GM03348 (cell line): ENCODE measurements at places on chromosomes 3 and 15.

DNA sequence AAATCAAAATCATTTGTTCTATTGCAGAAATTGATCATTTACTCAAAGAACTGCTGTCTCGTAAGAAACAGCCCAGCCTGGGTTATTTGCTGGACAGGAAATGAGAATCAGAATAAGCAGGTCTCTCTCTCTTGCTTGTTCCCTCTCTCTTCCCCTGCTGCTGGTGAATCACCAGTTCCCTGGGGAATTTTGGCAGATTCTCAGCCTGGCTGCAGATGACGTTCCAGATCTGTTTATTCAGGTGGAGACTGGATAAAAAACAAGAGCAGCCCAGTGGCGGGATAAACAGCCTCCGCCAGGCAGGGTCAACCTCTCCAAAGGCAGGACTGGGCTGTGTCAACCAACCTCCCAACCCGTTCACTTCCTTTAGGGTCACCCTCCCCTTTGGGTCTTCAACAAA is 72.1 kb downstream of the LRIG1 start:
- DNase-seq = peak; percentile 91

DNA sequence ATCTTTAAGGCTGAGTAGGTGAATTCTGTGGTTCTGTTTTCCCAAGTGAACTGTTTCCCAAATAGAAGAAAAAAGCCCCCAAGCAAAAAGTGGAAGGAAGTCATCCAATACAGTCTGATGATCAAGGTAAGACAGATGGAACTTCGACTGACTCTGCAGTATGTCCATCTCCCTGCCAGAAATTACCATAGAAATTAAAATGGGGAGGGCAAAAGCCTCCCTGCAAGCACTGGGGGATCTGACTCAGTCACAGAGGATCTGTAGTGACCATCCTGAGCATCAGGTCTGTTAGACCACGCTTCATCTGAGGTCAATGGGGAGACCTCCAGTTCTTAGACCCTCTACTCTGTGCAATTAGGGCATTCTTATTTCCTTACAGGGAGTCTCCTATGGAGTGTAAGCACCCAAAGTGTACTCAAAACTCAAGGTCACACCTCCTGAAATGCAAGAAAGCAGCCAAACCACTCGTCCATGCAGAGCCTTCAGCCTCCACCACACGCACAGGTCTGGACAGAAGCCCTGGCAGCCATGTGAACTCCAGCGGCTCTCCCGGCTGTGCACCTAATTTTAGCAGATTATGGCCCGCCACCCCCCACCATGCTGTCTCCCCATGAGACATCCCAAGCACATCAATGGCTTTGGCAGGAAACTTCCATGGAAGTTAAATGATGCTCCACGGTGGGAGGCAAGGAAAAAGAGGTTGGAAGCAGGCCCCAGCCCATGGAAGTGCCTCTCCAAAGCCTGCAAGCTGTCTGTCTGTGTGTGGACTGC is 348.7 kb downstream of the NTRK3 start:
- no peak for DNase-seq

DNA sequence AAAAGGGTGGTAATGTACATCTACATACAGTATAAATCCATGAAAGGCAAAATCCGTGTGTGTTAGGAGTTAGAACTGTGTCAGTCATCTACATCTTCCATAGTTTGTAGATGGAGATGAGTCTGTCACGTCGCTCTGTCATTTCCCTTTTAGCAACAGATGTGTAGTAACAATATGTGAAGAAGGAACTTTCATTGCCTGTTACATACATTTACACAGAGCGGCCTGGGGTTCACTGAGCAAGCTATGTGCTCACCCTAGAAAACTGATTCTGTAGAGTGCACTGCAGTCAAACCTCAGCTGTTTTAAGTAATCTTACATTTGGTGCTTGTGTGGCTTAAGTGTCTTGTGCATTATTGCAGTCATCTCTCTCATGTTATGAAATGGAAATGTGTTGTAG is 41.6 kb upstream of the AP3B2 start:
- DNase-seq = no peak

DNA sequence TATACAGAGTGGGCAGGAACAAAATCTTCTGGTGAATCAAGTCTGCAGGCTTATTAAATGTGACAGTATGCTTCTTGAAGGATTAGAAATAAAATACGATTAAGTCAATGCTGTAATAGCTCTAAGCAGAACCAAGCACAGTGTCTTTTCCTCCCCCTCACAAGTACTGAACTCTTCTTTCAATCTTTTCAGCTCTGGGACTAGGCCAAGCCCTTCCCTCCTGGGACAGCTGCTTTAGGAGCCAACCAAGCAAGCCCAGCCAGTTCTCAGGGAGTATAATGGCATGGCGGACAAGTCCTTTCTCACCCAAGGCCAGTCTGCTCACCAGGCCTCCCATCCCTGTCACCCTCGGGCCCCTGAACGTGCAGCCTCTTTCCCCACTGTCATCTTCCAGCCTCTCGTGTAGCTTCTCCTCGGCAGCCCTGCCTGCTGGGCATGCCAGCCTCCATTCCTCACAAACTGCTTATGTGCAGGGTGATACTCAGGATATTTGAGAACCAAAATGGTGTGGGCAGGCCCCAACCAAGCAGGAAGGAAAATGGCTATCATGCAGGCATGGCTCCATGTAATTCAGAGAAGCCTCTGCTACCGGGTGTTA is 8.4 kb upstream of the PPP1R2 start:
- peak; percentile 28 for DNase-seq

DNA sequence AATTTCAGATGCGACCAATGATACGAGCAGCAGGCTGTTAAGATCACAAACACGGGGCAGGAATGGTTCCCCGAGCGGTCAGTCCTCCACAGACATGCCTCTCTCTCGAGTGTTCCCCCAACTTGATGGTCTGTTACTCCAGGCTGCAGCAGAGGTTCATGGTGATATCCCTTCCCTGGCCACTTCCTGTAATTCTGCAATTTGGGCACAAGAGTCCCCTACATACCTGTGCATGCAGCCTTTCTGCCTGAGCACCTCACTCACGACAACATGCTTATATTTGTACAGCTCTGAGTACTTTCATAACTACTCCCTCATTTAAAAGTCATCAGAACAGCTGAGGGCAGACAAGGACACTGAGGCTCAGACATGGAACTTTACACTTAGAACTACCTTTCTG is 408.1 kb upstream of the NR2F2 start:
- DNase-seq = no peak

DNA sequence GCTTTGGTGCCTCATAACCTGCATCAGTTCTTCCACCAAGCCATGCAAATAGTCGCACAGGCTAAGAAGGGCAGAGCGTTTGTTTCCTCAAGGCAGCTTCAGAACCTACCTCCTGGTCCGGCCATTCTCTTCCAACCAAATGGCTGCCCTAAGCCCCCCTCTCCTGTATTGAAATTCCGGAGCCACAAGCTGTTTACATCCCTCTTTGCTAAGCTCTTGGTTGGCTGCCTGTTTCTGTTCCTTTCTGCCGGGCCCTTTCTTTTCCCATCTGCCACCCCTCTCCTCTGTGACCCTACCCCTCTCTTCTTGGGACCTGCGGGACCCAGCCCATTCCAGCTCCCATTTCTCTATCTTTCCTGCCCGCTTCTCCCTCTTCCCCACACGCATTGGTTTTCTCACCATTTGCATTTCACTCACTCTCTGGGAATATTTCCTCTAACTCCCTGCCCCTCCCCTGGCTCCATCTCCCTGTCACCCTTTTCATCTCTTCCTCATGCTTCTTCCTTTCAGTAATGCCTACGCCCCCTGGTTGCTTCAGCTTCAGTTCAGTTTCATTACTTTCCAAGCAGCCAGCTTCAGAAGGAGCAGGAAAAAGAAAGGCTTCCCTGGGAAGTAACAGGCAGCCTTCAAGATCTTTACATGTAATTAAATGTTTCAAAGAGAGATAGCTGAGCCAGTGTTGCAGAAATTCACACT is 113.5 kb downstream of the RAB11A start:
- DNase-seq = no peak

- DNase-seq = peak; percentile 63
Observed at GRCh38 chr3:48595075-48595525, at the start of gene COL7A1. TSS of gene COL7A1 (minus strand) at chr3:48595329. CDS start at chr3:48595159, 170 bp downstream.

- no peak for DNase-seq
Observed at GRCh38 chr3:30354972-30355371, 251.4 kb upstream of the TGFBR2 start.

DNA sequence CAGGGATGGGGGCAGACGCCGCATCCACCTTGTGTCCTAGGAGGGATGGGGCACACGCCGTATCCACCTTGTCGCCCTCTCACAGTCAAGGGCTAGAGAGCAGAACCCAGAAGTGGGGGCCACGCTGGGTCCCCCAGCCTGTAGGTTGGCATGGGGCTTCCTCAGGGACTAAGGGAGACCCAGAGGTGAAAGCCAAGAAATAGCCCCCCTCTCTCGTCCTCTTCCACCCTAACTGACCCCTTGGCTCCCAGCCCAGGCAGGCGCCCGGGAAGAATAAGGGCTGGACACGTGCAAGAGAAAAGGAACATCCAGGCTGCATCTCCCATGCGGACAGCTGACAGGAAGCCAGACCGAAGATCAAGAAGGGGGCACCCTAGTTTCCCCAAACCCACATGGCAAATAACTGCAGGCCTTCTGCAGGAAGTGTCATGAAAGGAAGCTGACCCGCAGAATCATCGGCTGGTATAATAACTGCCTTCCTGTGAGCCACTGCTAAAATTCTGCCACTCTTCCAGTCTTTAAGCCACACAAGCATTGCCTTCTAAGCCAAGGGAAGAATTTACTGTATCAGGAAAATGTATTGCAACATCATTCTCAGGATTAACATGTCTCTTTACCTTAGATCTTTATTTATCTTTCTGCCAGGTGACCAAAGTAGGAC is 38.5 kb upstream of the TFRC start:
- no peak for DNase-seq

DNA sequence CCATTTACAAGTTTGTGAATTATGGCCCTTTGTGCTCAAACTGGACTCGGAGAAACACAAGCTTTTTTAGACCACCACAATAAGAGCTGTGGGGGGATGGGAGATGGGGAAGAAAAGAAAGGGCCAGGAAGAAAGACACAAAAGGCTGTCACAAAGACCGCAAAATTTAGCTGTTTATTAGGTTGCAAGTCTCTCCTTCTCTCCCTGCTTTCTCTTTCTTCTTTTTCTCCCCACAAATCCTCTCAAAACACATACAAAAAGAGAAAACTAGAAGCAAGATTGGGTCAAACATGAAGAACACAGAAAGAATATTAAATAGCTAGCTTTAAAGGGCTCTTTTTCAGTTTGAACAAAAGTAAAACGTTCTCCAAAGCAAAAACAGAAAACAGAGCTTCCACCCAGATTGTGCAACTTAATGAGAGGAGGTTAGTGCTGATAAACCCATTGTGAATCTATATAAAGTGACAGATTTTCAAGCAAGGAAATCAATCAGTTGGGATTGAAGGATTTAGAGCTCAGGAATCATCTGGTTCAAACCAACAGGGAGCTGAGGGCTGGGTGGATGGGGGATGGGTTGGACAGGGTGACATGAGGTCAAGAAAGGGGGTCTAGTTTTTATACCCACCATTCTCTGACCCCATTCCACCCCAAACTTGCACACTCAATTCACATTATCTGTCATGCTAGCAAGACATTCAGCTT is 87.3 kb downstream of the DHX30 start:
- DNase-seq = no peak

DNA sequence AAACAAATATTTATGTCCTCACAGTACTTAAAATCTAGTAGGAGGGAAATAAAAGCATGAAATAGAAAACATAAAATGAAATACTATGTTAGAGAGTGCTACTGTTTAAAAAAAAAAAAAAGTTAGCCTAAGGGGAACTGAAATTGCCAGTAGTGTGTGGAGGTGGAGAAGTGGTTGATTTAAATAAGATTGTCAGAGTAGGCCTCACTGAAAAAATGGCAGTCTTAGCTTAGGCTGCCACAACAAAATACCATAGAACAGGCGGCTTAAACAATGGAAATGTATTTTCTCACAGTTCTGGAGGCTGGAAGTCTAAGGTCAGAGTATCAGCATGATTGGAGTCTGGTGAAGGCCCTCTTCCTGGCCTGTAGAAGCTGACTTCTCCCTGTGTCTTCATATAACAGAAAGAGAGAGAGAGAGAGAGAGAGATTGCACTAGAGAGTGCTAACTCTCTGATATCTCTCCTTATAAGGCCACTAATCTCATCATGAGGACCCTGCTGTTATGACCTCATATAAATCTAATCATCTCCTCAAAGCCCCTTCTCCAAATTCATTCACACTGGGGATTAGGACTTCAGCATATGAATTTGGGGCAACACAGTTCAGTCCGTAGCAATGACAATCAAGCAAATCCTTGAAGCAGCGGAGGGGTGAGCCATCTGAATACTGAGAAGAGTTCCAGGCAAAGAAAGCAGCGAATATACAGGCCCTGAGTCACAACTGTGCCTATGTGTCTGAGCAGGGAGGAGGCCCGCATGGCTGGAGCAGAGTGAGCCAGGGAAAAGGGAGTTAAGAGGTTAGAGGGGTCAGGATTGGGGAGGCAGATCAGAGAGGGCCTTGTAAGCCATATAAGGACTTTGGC is 23.6 kb upstream of the LRRC34 start:
- DNase-seq = peak; percentile 32

DNA sequence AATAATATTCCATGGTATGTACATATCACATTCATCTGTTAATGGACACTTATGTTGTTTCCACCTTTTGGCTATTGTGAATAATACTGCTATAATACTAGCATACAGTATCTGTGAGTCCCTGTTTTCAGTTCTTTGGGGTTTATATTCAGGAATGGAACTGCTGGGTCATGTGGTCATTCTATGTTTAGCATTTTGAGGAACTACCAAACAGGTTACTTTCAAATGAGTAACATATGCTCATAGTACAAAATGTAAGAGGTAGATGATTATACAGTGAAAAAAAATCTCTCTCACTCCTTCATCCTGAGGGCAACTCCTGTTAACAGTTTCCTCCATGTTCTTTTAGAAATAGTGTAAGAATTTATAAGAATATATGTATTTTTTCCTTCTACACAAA is 162.2 kb downstream of the PLD1 start:
- no peak for DNase-seq

DNA sequence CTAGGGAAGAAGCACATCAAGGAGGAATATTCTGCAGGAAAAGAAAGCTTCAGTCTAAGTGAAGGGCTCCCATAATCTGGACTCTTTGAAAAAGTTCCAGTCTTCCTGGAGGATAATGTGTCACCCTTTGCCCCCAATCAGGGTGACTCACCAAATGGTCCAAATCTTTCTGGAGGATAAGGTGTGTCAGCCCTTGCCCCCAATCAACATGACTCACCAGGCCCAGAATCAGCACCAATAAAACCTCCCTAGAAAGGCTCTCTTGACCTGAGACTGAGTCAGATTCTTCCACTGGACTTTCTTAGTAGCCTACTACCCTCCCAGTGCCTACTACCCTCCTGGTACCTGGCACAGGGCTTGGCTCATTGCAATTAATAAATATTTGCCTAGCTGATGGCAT is 9.5 kb upstream of the ARL14 start:
- DNase-seq = no peak

- no peak for DNase-seq
Observed at GRCh38 chr3:43036621-43037423, 57.7 kb downstream of the GASK1A start.

DNA sequence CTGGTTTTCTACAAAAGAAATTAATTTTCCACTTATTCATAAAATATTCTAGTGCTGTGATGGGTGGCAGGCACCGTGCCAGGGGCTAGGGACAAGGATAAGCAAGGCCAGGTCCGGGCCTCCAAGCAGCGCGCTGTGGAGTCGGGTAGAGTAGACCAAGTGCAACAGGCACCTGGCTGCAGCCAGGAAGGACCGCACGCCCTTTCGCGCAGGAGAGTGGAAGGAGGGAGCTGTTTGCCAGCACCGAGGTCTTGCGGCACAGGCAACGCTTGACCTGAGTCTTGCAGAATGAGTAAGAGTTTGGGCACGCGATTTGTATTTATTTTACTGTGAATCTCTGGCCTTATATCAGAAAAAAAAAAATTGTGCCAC is at the start of gene CASR:
Gene CASR (plus strand): TSS at position 148 of the 372 bp plus-strand sequence. CDS start 70,522 bp downstream, outside the sequence.
- peak; percentile 8 for DNase-seq
